ENCODE measurements at places on chromosomes 11 and 22.
A peak's percentile ranks its signal among the peaks of the same experiment; 100 is the strongest.

DNA sequence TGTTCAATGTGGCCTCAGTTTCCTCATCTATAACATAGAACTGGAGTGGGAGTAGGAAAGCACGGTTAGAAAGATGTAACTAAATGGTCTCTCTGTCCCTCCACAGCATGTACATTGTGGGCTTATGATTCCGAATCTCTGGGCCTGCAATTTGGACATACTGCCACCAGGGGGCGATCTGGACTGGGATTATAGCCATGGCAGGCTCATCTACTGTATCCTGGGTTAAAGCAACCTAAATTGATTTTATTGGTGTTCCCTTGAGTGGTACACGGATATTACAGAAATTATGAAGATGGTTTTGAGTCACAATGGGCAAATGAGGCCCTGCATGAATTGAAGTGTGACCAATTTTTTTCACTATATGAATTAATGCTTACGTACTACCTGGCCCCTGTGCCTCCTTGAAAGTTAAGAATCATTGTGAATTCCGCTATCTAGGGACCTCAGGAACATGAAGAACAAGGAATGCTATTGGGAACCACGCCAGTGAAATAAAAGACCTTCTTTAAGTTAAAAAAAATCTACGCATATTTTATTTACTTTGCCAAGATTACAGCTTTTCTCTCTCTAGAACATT, 32.9 kb downstream of the TST start:
- DNase-seq: no peak

- peak; percentile 88 for DNase-seq
Observed at GRCh38 chr11:70233511-70233934, 30.4 kb downstream of the FADD start.

DNA sequence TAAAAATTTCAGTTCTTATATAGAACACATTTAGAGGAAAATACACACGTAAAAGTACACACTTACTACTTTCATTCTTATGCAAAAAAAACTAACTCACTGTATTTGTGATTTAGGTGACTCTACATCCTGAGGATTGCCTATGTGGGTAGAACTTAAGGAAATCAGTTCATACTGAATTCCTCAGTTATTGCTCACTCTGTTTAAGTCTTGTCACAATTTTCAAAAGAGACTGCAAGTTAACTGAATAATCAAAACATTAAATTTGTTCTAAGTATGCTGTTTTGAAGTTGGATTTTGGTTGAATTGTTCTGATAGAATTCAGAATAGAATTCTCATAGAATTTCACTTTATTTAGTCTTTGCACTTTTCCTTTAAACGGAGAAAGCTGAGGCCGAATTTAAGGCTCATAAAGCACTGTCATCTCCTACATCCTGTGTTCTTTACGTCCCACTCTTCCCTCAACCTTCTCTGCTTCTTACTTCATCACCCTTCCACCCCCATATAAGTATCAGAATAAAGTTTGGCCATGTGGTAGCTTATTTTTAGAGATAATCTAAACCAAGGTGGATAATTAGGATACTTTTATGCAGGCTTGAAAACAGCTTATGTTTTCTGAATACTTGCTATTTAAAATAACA, 59.8 kb downstream of the APOL5 start:
- peak; percentile 41 for DNase-seq

DNA sequence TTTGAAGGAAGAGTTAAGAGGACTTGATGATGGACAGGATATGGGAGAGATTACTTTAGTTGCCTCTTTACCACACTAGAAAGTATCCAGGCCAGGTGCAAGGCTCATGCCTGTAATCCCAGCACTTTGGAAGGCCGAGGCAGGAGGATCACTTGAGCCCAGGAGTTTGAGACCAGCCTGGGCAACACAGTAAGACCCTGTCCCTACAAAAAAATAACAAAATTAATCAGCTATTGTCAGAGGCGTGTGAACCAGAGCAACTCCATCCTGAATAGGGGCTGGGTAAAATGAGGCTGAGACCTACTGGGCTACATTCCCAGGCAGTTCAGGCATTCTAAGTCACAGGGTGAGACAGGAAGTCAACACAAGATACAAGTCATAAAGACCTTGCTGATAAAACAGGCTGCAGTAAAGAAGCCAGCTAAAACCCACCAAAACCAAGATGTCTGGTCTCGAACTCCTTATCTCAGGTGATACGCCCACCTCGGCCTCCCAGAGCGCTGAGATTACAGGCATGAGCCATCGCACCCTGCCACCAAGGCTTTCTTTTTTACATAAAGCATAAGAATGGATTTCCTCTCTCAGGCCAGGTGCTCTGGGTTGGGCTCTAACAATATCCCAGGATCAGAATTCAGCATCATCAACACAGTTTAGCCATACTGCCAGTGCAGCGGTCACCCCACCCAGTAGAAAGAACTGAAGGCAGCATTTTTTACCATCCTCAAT, 17.8 kb downstream of the PI4KA start:
- no peak for DNase-seq

DNA sequence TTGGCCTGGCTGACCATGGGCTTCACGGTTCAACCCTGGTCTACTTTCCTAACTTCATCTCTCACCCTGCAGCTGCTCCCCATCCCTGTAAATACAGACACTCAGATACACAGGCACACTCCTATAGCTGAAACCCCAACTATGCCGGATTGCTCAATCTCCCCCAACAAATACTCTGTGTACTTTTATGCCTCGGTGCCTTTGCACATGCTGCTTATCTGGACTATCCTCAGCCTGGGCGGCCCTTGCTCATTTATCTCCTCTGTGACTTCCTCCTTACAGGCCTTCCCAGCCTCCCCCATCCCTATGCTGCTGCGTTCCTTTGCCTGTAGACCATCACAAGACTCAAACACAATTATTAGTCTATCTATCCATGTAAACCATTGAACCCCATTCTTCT, 76.6 kb downstream of the PKNOX2 start:
- DNase-seq: no peak

- DNase-seq: no peak
Observed at GRCh38 chr11:75383246-75383645, 16.1 kb upstream of the RPS3 start.

GRCh38 chr11:126329644-126330211, 25.8 kb upstream of the ST3GAL4 start:
- no peak for DNase-seq

All from HTR-8/SVneo (cell line).